Femur (tissue), 1 donor: ENCODE measurements at places on chromosomes 7 and 10.

GRCh38 chr7:150855476-150856302, 3.4 kb downstream of the AOC1 start:
- no peak for DNase-seq

DNA sequence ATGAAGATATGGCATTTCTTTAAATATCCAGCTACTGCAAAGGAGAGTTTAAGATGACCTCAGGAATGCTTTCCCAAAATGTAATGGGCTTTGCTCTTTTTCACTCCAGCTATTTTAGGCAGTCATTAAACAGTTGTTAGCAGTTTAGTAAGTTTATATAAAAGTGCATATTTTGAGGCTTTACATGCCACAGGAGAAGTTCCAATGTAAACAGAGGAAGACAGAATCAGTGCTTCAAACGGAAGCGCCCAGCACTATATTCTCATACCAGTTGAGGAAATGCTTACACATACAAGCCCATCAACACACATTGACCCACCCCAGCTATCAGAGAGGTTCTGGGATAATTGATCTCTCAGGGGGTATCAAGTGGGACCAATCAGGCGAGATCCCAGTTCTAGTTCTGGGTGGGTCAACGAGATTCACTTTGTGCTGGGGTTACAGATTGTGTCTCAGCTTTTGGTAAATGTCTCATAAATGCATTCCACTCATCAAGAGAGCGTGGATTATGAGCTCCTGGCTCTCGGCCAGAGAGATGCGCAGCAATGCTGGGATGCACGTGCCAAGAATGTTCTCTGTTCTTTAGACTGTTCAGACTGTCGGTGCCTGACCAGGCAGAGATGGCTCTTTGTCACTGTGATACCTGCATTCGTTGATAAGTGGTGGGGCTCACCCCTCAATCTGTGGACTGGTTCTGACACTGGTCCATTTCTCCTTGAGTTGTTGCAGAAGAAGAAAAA, 55.0 kb downstream of the CACNB2 start:
- DNase-seq = no peak

DNA sequence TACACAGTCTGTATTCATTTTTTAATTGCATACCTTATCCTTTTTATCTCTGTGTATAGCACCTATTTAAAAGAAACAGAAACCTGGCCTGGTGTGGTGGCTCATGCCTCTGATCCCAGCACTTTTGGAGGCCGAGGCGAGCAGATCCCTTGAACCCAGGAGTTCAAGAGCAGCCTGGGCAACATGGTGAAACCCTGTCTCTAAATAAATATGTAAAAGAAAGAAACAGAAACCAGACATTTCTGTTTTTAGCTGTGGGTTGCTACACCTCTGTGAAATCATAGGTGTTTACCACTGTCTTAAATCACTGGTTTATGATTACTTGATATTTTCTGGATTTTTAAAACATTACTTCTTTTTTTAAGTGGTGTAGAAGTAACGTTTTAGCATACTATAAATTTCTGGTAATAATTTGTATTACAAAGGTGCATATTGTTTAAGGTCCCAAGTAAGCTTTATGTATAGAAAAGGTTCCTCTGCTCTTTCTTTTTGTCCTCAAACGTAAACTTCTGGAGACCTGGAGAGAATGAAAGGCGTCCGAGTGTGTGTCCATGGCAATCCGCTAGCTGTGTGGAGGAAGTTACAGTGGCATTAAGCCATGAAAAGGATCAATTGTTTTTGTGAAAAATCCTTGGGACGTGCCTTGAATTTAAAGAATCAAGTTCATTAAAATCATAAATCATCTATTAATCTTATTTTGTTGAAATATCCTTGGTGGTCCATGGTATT, 41.1 kb downstream of the PTPRZ1 start:
- DNase-seq = no peak

DNA sequence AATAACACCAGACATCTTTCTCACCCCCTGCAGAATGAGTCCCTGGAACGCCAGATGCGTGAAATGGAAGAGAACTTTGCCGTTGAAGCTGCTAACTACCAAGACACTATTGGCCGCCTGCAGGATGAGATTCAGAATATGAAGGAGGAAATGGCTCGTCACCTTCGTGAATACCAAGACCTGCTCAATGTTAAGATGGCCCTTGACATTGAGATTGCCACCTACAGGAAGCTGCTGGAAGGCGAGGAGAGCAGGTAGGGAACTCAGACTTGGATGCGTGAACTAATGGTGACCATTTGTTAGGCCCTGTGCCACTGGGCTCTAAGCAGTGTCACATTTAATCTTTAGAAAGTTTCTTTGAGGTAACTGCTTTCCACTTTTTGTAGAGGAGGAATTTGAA, 7.1 kb downstream of the VIM start:
- DNase-seq = no peak

DNA sequence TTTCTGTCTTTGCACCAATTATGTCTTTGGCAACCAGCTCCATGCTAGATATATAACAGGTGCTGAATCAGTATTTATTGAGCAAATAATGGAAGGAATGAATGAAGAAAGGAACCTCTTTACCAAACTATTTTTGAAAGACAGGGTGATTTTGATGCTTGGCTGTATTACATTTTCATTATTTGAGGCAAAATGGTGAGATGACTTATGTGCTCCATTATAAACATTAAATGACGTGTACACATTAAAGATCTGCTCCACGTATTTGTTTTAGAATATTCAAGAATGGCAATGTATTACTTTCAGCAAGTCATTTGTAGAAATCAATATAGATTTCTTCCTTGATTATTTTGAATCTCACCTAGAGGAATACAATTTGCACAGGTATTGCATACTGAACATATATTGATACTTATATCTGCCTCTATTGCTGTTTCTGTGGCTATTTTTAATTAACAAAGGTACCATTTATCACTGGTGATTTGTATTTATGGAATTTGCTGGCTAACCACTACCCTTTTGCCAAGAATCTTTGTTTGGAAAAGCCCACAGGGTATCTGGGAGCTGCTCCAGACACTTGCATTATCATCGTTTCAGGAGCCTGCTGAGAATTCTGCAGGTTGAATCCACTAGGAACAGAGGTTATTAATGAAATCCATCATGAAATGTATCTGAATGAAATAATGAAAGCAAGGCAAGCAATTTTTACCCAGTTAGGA, 92.2 kb downstream of the SEMA3C start:
- DNase-seq = no peak

DNA sequence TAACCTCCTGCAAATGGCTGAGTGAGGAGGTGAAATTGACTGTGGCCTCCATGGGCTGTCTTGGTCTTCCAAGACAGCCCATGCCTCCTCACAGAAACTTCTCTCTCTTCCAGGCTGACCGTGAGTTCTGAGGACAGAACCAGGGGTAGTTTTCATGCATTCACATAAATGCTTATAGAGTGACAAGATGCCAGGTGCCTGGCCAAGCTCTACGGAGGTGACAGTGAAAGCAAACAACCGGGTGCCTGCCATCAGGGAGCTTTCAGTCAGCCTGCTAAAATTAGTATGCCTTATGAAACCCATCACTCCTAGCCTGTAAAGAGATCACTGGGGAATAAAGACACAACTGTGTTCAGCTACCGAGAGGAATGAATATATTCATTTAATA, 919 bp upstream of the RHOBTB1 start:
- no peak for DNase-seq
